Stimulated activated CD8-positive, alpha-beta memory T cell treated with anti-CD3 and anti-CD28 coated beads, Interleukin-7, amount 100 ng/mL, for 24 hours (primary cell): ENCODE measurements at places on chromosomes 7 and 10.

- DNase-seq: no peak
Measured at GRCh38 chr10:33569702-33570101, 235.2 kb upstream of the NRP1 start.

GRCh38 chr7:36650320-36650719 lies 74.0 kb downstream of the AOAH start:
- DNase-seq: no peak

DNA sequence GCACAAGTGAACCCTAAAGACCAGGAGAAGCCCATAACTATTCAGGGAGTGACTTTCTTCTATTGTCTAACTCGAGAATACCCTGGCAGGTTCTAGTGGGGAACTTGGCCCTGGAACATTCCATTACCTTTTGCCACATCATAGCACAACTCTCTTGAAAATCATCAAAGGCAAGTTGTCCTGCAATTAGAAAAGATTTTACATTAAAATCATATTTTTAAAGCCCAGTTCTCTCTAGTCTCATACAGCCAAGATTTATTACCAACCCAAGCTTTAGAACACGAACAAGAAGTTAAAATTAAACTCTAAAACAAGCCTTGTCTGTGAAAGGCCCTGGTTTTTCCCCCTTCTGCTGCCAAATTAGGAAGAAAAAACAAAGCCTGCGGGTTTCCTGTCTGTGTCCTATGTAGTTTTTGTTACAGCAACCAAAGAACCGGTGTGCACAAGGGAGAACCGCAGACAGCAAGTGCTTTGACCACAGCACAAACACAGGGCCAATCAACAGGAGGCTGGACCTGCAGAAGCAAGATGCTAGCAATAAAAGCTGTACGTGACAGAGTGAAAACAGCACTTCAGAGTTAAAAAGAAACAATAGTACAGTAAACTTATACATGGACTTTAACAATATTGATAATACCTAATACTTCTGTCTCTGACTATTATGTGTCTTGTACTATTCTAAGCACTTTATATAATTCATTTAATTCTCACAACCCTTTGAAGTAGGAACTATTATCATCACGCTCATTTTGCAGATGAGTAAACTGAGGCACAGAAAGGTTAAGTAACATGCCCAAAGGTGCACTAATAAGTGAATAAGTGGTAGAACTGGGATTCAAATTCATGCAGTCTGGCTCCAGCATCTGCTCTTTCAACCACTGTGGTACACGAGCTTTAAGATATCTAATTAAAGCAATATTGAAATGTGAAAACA lies 65.8 kb downstream of the STK17A start:
- no peak for DNase-seq

DNA sequence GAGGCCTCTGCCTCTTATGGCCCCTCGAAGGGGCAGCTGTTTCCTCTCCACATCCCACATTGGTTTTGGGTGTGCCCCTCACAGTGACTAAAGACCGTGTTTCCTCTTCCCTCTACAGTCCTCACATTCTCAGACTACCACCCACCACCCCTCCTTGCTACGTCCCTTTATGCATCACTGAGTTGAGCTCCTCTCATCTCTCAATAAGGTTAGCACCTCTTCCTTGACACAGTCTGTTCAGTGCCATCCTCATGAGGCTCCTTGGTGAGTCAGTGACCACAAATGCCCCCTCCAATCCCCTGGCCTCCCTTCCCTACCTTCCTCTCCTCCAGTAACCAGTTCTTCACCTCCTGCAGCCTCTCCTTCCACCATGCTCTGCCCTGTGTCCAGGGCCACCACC lies 239.1 kb upstream of the MYO3A start:
- no peak for DNase-seq

GRCh38 chr7:74253331-74253730 lies 868 bp downstream of the RFC2 start:
- DNase-seq: no peak

GRCh38 chr7:133121175-133121844 lies 39.4 kb upstream of the CHCHD3 start:
- DNase-seq: no peak

- DNase-seq: no peak
Measured at GRCh38 chr10:12225444-12225843, 29.5 kb downstream of the CDC123 start.

GRCh38 chr10:119020627-119020946 lies 8.9 kb upstream of the NANOS1 start:
- no peak for DNase-seq

DNA sequence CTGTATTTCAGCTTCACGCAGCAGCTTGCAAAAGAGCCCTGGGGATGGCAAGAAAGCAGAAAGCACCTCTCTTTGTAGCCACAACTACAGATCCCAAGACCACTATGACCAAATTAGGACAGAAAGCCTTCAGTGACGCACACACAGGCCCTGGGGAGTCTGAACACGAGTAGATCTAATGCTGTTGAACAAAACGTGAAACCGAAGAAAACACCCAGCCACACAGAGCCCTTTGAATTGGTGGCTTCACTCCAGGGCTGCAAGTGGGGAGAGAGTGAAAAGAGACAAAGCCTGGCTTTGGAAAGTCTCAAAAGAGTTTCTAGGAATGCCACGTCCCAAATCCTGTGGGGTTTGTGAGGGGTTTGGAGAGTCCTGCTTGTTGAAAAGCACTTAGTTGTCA lies 28.4 kb downstream of the PLXNA4 start:
- no peak for DNase-seq

GRCh38 chr10:89271532-89271931 lies 20.0 kb upstream of the LIPA start:
- DNase-seq: no peak

- DNase-seq: no peak
Measured at GRCh38 chr7:2003931-2004812, 228.6 kb downstream of the MAD1L1 start.

GRCh38 chr10:91540733-91541132 lies 92.1 kb downstream of the PPP1R3C start:
- DNase-seq: no peak

DNA sequence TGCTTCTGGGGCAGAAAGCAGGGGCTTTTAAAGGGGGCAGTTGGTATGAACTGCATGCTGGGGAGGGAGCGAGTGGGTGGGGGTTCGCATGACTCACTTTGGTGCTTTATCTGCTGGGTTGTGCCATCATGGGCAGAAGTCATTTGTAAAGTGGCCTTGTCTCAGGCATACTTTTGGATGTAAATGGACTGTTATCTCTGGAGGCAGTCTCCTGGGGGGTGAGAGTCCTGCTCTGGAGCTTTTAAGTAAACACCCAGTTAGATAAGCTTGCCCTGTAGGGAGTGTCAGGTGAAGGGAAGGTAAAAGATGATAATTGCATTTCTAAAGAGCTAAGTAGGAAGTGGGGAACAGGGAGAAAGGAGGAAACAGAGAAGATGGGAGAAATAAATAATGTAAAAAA lies 1.6 kb upstream of the GSTO1 start:
- no peak for DNase-seq

GRCh38 chr7:150778738-150779301 lies 21.3 kb downstream of the TMEM176B start:
- peak; percentile 53 for DNase-seq

GRCh38 chr10:73262880-73263555 lies 10.6 kb upstream of the MRPS16 start:
- DNase-seq: no peak

DNA sequence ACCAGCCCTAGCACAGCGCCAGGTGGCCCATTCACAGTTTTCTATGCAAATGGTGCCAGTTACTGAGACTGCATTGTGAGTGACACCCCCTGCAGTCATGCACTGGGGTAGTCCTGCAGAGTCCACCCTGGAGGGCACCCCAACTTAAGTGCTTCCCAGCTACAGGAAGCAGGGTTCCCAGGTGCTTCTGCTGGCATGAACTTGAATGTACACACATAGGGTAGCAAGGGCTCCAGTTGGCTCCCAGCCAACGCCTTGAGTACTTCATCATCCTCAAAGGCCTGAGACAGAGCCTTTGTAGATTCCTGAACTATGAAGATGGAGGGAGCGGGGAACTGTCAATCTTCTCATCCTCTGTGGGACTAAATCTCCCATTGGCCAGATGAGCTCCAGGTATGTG lies 11.5 kb upstream of the NPFFR1 start:
- no peak for DNase-seq

- no peak for DNase-seq
Measured at GRCh38 chr10:70212879-70213278, 20.4 kb downstream of the PPA1 start.

GRCh38 chr7:5495581-5496375 lies 72.1 kb upstream of the TNRC18 start:
- DNase-seq: no peak

- no peak for DNase-seq
Measured at GRCh38 chr7:135798095-135798494, 49.5 kb upstream of the FAM180A start.

GRCh38 chr7:65809259-65809981 lies 63.5 kb upstream of the VKORC1L1 start:
- DNase-seq: no peak

DNA sequence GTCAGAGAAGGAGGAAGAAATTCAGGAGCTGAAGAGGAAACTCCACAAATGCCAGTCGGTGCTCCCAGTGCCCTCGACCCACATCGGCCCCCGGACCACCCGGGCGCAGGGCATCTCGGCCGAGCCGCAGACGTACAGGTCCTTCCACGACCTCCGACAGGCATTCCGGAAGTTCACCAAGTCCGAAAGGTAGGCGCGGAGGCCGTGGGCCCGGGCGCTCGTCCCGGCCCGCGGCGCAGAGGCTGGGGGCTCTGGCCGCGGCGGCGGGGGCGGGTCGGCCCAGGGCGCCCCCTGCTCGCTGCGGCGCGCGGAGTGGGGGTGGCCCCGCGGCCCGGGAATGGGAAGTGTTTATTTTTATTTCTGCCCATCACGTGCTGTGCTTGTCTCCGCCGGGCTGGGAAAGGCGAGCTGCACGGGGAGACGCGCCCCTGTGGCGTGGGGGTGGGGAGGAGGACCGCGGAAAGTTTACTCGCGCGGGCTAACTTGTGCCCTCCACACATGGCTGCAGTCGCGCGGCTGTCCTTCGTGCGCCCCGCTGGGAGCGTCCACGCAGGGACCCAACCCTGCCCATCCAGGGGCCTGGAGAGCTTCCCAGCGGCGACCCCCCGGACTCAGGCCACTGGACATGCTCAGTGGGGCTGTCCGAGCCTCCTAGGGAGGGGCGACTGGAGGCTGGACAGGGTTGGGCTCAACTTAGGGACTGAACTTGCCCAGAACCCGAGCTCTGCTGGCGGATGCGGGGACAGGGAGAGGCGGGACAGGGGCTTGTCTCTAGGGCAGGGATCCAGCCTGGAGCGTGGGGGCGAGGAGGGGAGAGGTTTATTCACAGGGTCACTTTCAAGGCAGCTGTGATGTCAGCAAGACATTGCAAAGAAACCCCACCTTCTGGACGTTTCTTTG lies 82.6 kb upstream of the PRKG1 start:
- DNase-seq: no peak

DNA sequence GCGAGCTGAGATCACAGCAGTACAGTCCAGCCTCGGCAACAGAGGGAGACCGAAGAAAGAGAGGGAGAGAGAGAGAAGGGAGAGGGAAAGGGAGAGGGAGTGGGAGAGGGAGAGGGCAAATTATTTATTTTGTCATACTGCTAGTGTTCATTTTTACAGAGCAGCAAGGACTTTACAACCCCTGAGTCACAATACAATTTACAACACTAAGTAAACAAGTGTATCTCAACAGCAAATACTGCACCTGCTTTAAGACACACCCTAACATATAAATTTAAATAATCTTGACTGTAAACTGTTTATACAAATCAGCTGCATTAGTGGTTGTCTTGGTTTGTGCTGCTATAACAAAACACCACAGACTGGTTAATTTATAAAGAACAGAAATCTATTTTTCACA lies 27.2 kb downstream of the HTR5A start:
- no peak for DNase-seq

DNA sequence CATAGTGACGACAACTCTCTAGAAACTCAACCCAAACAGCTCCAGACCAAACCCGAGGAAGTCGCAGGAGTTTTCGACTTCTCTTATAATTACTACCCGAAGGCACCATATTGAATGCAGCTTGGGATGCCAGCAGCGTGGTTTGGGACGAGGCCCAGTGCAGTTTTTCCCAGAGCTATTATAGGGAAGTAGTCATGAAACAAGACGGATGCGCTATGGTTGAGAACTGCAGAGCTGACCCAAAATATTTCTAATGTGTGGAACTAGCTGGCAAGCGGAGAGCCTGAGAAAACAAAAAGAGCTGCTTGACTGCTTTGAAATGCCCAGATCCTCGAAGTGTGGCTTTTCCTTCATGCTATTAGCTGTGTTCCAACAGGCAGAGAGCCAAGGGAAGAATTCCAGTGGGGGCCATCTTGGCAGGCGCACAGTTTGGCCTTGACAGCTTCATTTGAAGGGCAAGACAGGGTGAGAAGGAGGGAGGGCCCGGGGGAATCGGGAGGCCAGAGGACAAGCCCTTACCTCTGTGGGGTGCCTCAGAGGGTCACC lies 122.7 kb downstream of the CUL2 start:
- no peak for DNase-seq

DNA sequence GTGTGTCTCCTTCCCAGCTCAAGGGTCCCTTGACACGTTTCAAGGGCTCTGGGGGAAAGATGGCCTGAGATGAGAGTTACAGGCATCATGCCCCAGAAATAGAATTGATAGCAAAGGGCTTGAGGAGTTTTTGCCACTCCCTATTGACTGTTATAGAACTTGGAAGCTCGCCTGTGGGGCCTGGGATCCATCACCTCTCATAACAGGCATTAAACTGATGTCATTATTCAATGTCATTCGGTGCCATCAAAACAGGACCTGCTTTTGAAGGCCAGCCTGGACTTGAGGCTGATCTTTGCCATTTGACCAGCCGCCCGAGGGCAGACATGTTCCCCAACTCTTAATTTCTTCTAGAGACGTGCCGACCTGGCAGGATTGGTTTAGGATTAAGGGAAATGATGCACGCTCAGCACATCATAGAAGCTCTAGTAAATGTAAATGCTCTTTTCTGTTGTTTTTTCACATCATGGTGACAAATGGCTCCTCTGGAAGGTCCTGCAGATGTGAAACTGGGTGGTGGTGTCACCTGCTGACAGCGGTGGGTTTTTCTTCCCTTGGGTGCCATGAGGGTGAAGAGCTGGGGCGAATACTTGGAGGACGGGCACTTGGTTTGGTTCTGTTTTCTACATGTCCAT lies 16.7 kb upstream of the KLF6 start:
- no peak for DNase-seq

- no peak for DNase-seq
Measured at GRCh38 chr7:28575241-28575643, 162.9 kb downstream of the CREB5 start.
